ENCODE measurements at places on chromosomes 13 and 19.

DNA sequence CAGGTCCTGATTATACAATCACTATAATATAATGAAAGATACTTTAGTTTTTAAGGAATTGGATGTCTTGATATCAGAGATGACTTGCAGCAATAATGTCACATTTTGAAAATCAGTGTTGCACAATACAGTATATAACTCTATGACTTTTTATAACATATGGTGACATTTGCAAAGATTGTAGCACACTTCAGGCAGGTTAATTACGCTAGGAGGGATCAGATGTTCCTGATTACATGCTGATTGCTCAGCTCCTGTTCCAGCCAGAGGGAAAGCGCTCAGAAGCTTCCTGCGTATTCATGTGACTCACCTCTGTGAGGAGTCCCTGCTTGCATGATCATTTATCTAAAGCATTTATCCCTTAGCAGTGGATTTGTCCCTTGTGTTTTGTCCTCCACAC is 265.6 kb downstream of the GPC5 start:
- DNase-seq = no peak

GRCh38 chr13:22945321-22946226 is 235.2 kb upstream of the SGCG start:
- no peak for DNase-seq

DNA sequence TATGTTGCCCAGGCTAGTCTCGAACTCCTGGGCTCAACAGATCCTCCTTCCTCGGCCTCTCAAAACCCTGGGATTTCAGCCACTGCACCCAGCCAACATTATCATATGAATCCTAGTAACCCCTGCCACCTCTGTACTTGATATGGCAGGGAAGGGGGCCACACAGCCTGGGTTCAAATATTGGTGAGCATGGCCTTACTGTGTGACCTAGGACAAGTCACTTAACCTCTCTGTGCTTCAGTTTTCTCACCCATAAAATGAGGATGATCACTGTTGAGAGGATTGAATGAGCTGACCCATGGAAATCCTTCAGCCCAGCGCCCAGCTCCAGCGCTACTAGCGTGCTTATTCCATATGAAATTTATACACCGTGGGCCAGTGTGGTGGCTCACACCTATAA is 3.6 kb upstream of the COMP start:
- DNase-seq = no peak

GRCh38 chr19:31269425-31270127 is 79.7 kb downstream of the TSHZ3 start:
- DNase-seq = no peak

DNA sequence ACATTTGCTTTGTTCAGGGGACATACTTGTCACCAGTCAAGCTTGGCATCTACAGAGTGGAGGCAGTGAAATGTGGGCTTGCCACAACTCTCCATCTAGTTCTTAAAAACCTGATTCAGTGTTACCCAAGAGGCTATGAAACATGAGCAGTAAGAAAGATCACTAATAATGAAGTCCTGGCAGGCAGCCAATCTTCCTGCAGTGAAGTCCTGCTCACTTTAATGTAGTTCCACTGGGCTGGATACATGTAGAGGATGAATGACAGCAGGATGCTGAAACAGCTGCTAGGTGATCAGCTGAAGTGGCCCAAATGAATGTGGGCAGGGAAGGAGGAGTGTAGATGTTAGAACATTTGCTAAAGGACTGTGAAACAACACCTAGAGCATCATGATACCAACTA is 1213.1 kb downstream of the OLFM4 start:
- no peak for DNase-seq

DNA sequence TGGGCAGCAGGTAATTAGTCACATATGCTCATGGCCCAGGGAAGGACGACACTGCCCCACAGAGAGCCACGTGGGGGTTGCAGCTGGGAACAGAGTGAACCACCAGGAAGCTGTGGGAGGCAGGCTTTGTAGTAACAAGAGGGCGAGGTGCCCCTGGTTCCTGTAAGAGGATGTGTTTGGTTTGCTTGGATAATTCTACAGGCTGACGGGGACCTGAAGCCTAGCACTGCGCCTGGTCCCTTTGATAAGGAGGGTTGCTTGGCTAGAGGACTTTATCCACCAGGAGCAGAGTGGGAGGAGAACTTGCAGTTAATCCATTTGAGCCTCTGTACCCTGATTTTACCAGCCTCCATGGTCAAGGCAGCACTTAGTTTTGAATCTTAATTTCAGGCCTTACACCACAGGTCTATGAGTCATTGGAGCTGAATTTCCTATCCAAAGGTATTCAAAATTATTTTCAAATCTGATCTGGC is 67.4 kb upstream of the CLDN10 start:
- no peak for DNase-seq

- DNase-seq = no peak
Measured at GRCh38 chr13:60369242-60369641, 27.8 kb upstream of the TDRD3 start.

DNA sequence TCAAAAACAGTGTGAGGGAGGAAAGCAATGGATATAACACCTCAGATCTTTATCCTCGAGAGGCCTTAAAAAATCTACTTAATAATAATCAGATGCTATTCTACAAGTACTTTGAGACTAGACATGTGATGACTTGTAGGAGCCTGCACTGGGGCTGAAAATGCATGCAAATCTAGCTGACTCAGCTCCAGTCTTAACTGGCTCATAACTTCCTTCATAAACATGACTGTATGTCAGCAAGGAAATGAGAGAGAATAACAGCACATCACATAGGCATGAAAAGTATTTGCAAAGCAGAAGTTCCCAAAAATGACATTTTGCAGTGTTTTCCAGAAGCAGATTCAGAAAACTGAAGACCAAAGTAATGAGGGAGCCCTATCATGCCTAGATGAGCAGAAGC is 38.1 kb downstream of the PSG5 start:
- DNase-seq = no peak

DNA sequence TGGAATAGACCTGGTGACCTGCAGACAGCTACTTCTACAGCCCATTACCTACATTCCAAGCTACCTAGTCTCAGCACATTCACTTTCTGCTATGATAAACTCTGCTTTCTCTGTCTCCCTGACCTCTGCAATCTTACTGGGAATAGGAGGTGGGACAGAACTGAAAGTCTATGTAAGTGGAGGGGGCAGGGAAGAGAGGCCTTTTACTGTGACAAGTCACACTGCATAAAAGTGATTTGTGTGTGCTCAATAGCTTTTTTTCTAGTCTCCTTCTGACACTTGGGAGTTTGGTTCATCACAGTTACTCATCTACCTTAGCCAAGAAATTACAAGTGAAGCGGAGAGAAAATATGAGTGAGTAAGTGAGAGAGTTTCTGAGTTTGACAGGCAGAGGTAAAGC is 322.4 kb downstream of the OLFM4 start:
- no peak for DNase-seq

DNA sequence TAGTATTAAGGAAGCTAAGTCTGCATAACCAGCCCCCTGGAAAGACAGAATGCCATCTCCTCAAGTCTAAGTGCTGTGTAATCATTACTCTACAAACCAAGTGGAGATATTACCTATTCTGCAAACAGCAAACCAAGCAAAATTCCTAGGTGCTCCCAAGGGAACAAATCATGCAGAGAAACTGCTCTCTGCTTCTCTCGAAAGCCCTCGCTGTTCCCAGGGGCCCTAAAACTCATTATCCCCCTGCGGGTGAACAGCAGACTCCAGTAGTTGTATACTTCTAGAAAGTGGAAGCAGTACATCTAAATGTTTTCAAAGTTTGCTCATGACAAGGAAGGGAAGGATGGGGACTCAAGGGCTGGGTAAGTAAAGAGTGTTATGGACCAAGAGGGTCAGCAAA is 3.2 kb downstream of the DLEU7 start:
- no peak for DNase-seq

- DNase-seq = no peak
Measured at GRCh38 chr19:52923778-52924593, 758 bp upstream of the ZNF888 start.

- no peak for DNase-seq
Measured at GRCh38 chr19:5358173-5358800, 17.7 kb upstream of the PTPRS start.

DNA sequence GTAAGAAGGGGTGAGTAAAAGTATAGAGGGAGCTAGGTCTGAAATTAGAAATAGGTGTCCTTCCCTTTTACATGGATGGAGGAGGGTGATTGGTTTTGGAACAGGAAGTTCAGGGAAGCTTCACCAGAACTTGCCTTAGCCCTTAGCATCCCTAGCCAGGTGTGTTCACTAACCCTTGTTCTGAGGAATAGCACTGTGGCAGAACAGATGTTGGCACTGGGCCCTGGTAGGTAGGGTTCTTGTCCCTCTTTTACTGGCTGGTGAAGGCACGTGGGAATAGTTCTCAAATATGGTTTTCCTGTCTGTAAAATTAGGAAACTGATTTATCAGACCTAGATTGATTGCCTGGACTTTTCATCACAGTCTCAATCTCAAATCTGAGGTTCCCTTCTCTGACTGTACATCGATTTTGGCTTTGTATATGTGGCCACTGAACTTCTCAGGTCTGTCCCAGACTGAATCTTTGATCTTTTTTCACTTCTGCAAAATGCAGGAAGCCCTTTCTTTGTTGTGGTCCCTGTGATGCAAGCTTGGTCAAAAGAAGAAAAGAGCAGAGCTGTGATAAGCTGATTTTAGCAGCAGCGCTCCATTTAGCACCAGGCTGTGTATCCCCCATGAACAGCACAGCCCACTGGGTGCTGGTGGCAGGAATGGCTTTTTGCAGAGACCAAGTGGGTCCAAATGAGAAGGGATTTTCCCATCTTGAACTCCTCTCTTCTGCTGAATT is 86.2 kb upstream of the HTR2A start:
- DNase-seq = no peak

DNA sequence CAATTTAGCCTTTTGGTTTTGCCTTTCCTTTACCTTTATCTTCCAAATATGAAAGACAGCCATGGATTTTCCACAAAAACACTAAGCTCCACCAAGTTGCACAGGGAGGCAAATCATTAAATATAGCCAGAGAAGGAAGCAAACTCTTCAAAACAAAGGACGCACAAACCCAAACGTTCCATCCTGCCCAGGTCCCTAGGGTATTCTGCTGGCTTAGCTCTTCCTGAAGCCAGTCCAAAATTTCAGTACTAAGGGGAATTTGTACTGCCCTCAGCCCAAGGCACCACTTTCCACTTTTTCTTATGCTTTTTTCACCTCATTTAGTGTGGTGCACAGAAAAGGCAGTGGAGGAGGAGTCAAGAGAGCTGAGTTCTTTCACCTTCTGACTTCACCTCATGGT is 169.9 kb downstream of the FLT1 start:
- no peak for DNase-seq

DNA sequence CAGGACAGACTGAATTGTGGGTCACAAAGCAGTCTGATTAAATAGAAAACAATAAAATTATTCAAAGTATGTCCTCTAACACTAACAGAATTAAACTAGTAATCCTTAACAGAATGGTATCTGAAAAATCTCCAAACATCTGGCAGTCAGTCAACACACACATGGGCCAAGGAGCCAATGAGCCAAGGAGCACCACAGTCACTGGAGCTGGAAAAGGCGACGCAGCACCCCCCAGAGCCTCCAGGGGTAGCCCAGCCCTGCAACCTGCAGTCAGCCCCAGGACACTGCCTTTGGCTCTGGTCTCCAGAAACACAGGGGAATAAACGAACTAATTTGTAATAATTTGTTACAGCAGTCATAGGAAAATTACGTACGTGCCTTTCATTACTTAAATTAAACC is 12.3 kb downstream of the TUBGCP3 start:
- DNase-seq = no peak

DNA sequence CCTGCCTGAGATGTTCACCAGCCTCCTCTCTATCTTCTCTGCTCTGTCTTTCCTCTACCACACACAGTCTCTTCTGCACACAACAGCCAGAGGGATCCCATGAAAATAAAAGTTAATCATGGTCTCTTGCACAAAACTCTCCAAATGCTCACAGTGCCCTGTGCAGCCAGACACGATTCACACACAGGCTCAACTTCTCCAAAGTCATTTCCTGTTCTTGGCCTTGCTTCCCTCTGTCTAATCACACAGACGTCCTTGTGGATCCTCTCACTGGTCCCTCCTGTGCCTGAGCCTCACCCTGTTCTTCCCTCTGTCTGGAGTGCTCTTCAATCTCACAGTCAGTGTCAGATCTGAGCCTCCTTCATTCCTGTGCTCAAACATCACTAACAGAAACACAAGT is 7.8 kb downstream of the SIGLEC12 start:
- DNase-seq = no peak

DNA sequence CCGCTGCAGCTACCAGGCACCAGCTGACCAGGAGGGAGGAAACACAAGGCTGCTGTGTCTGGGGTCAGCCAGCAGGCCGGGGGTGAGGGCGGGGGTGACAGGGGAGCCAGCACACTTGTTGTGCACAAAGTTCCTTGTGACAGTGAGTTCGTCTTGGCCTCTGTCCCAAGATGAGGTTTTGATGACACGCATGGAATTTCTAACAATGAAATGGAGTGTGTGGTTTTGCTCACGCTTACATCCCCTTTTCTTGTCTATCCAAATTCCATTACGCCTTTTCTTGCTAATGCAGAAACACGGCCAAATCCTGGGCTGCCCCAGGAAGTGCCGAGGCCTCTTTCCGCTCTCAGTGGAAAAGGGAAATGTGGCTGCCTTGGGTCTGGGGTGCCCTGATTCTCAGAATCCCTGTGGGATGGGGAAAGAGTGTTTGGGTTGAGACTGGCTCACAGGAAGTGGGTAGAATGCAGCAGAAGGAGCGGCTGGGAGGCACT is 73.8 kb downstream of the GADD45B start:
- no peak for DNase-seq

DNA sequence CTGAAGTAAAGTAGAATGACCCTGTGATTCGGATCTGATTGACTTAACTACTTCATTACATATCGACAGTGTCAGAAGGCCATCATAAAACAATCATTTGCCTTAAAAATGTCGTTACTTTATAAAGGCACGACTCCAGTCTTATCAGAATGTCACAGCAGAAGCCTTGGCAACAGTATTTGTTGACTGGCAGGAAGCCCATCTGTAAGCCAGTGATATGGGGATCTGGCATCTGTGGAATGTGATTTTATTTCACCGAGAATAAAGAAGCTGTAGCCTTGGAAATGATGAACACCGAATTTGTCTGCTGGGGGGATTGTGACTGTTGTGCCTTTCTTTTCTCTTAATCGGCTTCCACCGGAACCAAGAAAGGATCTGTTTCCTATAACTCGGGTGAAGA is 362.5 kb downstream of the TDRD3 start:
- no peak for DNase-seq

GRCh38 chr19:29193155-29193554 is 19.8 kb downstream of the UQCRFS1 start:
- DNase-seq = no peak

- no peak for DNase-seq
Measured at GRCh38 chr13:39023761-39024160, 14.1 kb downstream of the PROSER1 start.
